ENCODE measurements at places on chromosomes 4 and X.

DNA sequence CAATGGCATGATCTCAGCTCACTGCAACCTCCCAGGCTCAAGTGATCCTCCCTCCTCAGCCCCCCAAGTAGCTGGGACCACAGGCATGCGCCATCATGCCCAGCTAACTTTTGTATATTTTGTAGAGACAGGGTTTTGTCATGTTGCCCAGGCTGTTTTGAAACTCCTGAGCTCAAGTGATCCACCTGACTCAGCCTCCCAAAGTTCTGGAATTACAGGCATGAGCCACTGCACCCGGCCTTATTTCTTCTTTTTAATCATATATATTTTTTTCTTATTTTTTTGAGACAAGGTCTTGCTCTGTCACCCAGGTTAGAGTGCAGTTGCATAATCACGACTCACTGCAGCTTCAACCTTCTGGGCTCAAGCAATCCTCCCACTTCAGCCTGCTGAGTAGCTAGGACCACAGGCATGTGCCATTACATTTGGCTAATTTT lies 184.0 kb downstream of the TSPAN5 start:
- peak; percentile 81 for DNase-seq

DNA sequence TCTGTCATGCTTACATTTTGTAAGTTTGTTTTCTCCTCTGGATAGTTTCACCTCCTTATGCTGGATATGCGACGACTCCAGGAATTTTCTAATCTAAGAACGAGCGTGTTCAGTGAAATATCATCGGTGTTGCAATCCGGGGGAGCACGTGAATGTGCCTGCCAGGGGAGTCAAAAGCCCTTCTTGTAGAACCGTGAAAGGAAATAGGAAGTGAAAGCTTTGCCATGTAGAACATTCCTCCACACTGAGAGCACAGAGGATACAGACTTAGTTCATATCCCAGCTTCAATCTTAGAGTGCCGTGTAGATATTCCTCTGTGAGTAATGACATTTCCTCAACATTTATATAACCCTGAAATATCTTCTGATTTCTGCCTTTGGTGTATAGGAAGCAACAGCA lies 121.2 kb downstream of the VEGFC start:
- peak; percentile 44 for DNase-seq

- DNase-seq = no peak
These were observed 22.4 kb downstream of the SAT1 start for GRCh38 chrX:23805389-23805788.

GRCh38 chrX:23134136-23134535 lies 134.4 kb downstream of the DDX53 start:
- DNase-seq = no peak

DNA sequence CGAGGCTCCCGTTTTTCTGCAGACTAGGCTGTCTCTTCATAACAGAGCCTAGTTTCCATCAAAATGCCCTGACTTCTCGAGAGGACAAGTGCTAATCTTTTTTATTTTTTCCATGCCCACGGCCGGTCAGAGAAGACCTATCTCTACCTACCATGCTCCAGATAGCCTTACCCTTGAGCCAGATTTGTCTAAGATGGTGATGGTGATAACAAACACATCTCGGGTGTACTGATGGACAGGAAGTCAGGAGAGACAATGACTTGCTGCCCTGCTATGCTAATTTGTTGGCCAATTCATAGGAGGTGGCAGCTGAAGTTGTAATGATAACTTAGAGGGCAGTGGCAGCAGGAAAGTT lies 42.2 kb upstream of the NKRF start:
- DNase-seq = no peak

GRCh38 chr4:39062770-39063097 lies 702 bp downstream of the KLHL5 start:
- no peak for DNase-seq

GRCh38 chr4:77385124-77385969 lies 220.3 kb upstream of the CXCL13 start:
- peak; percentile 61 for DNase-seq

DNA sequence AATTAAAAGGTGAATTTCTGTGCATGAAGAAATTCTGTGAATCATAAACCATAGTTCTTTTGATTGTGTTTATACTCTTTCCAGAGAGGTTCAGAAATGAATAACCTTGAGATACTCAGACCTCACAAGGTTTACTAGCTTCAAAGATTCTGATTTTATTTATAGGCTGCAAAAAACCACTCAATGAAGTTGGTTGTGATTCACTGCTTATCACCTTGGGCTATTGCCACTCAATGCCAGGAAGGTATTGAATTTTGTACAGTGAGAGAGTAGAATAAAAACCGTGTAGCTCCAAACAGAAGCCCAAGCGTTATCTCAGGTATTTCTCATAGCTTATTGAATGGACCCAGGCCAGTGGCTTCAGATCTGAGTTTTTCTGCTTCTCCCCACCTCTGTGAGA lies 118.7 kb downstream of the FHIP1A start:
- DNase-seq = no peak

DNA sequence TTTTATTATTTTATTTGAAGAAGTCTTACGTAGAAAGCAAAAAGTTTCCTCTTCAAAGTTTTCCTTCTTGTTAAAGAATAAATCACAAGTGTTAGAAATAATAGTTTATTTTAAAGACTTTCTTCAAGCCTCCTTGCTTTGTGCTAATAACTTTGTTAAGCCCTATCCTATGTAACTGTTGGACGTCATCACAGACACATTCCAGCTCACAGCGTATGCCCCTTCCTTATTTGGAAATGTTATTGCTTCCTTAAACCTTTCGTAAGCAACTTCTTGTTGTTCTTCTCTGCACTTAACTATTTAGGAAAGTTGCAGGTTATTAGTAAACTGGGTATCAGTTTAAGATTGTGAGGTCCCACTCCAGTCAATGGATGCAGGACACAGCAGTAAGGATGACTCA lies 7.6 kb upstream of the SRD5A3 start:
- no peak for DNase-seq

DNA sequence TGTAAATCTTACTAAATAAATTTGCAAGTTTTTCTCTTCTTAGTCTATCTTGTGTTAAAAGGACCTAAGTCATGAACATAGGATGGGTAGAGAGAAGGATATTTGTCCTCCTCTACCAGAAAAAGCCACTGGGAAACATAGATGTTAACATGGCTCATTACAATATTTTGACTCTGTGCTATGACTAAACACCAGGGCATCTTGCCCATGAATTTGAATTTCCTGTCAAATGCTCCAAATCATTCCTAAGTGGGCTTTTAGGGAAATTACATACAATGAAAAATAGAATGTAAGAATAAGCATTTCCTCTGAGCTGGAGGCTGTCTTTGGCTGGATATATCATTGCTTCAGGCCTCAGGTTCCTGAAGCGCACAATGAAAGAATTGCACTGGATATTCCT lies 39.1 kb downstream of the ANOS1 start:
- no peak for DNase-seq

DNA sequence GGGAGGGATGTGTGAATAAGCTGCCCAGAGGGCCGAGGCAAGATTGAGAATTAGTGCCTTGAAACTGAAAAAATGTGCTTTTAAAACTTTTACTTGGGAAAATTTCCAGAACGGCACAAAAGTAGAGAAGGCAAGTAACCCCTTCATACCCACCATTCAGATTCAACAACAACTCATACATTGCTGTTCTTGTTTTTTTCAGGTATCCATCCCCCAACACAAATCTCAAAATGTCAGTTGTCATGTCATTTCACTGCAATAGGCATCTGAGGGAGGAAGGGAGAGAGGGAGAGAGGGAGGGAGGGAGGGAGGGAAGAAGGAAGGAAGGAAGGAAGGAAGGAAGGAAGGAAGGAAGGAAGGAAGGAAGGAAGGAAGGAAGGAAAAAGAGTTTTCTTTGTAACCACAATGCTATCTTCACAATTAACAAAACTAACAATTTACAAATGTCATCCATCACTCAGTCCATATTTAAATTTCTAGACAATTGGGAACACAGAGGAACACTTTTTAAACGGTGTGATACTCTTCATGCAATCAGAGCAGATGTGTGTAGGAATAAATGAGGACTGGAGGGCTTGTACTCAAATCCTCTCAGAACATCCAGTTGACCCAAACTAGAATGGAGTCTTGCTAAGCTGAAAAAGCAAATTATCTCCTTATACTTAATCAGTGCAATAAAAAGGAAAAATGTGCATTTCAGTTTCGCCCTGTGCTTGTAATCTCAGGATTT lies 54.8 kb upstream of the ADGRG2 start:
- DNase-seq = no peak

DNA sequence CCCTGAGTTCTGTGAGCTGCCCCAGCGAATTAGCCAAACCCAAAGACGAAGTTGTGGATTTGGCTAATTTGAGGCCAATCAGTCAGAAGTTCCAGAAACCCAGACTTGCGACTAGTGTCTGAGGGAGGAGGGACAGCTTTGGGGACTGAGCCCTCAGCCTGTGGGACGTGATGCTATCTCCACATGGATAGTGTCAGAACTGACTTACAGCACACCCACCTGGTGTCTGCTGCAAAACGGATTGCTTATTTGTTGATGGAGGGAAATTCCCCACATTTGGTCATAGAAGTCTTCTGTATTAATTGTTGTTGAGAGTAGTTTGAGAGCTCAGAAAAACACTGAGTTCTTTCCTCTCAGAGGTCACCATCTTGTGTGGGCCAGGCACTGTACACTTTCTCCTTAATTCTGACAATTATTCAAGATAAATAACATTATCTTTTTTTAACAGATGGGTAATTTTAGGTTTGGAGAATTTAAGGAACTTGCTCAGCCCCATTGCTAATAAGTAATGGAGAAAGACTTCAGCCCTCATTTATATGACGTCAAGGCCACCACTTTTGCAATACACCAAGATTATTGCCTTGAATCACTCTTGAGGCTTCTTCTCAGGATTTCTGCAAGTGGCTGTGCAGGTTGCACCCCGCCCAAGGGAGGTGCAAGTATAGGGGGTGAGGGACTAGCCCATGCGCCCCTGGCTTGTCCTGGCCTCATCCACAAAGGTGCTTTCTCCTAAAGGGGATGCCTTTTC lies 16.7 kb downstream of the CLRN2 start:
- DNase-seq = peak; percentile 43

- no peak for DNase-seq
These were observed 4.1 kb downstream of the ZNF280C start for GRCh38 chrX:130264573-130264972.

- DNase-seq = no peak
These were observed 55.6 kb upstream of the SLC39A8 start for GRCh38 chr4:102400898-102401297.

GRCh38 chrX:133215747-133216146 lies 2.4 kb downstream of the TFDP3 start:
- DNase-seq = peak; percentile 11

GRCh38 chr4:108240366-108240765 lies 71.6 kb upstream of the LEF1 start:
- peak; percentile 5 for DNase-seq

DNA sequence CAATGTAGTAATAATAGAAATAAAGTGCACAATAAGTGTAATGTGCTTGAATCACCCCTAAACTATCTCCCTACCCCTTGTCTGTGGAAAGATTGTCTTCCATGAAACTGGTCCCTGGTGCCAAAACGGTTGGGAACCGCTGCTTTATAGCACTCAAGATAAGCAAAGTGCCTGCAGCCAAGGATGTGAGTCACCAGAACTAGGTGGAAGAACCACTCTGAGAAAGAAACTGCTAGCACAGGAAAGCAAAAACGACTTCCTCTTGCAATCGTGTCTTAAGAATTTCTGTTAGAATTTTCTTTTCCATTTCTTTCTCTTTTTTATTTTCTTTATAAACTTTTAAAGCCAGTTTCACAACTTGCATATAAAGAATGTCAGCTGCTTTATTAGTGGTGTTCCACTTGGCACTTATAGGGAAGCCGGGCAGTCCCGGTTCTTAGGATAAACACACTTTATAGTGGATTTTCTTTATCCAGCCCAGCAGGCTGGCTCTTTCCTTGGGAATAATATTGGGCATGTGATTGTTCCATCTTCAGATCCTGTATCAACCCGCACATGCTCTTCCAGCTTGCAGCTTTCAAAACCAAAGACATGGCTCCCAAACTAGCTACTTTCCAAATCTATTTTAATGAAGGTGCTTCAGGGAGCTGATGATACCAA lies 32.3 kb upstream of the CXCL8 start:
- DNase-seq = peak; percentile 89

GRCh38 chrX:139933904-139934303 lies 1.1 kb upstream of the ATP11C start:
- DNase-seq = no peak

GRCh38 chrX:82648062-82648461 lies 860.0 kb upstream of the POU3F4 start:
- DNase-seq = peak; percentile 0

DNA sequence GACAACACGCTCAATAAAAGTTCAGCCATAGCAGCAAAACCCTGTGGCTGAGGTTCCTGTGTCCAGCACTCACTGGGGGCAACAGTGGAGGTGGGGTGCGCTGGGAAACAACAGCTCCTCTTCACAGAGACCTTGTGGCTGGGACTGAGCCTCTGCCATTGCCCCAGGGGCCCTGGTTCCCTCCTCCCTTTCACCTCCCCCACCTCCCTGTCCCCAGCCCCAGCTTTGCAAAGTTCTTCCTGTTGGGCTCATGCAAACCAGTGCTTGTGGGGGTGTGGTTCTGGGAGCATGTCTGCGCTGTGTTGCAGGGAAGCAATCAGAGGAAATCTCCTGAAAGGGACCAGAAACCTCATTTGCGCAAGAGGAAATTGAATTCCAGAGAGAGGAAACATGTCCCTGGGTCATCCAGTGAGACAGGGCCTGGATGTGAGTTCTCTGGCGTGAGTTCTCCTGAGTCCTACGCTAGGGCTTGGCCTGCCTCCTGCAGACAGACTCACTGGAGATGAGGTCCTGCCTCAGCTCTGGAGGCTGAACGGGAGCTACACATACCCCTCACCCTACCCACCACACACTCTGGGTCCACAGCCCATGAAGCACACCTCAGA lies 7.4 kb downstream of the FATE1 start:
- peak; percentile 77 for DNase-seq

DNA sequence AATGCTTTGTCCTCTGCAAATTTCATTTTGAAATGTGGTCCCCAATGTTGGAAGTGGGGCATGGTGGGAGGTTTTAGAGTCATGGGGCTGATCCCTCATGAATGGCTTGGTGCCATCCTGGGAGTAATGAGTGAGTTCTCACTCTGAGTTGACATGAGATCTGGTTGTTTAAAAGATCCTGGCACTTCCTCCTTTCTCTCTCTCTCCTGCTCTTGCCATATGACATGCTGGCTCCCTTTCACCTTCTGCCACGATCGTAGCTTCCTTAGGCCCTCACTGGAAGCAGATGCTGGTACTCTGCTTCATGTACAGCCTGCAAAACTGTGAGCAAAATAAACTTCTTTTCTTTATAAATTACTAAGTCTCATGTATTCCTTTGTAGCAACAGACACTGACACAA lies 262.0 kb downstream of the IL15 start:
- DNase-seq = peak; percentile 4

- DNase-seq = no peak
These were observed 124.3 kb upstream of the TRIM2 start for GRCh38 chr4:153079857-153080391.
